ENCODE measurements at places on chromosomes 2 and 18.
A peak's percentile ranks its signal among the peaks of the same experiment; 100 is the strongest.

- no peak for DNase-seq
Observed at GRCh38 chr18:49880661-49881060, 67.3 kb upstream of the ACAA2 start.

- DNase-seq: no peak
Observed at GRCh38 chr2:178264211-178264610, 69.9 kb downstream of the OSBPL6 start.

- DNase-seq: no peak
Observed at GRCh38 chr18:26480897-26481795, 67.2 kb downstream of the KCTD1 start.

DNA sequence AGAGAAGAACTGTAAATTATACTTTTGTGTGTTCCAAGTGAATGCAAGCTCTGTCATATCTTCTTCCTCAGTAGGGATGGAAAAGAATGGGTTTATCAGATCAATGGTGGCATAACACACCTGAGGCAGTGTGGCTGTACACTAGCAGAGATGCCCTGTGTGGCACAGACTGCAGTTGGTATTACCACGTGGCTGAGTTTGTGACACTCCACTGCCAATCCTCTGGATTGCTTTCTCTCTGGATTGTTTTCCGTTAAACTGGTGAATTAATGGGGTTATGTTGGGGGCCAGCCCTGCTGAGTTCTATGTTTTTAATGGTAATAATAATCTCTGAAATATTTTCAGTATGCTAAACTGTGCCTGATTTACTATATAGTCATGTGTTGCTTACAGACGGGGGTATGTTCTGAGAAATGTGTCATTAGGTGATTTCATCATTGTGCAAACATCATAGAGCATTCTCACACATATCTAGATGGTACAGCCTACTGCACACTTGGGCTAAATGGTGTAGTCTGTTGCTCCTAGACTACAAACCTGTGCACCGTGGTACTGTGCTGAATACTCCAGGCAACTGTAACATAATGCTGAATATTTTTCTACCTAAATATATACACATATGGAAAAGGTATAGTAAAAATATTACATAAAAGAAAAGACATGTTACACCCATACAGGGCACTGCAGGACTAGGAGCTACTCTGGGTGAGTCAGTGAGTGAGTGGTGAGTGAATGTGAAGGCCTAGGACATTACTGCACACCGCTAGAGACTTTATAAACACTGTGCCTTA, 84.7 kb upstream of the ST6GAL2 start:
- no peak for DNase-seq

GRCh38 chr18:36766836-36767235, 62.0 kb downstream of the TPGS2 start:
- DNase-seq: no peak

GRCh38 chr2:111534910-111535352, 349.1 kb downstream of the ANAPC1 start:
- peak; percentile 14 for DNase-seq

DNA sequence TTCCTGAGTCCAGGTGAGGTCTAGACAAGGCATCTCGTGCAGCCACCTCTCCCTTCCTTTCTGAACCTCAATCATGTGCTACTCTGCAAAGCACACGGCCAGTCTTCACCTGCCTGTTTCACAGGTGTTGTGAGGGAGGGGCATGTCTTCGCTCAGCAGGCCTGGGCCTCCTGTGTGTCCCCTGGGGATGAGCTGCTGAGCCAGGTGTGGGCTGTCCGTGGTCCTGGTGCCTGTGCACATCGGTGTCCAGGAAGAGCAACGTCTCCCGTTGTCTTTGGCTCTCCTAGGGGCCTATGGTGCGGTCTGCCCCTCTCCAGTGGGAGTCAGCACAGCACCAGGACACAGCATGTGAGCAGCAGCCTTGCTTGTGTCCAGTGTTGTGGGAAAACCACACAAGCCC, 16.7 kb downstream of the ARHGEF4 start:
- no peak for DNase-seq

DNA sequence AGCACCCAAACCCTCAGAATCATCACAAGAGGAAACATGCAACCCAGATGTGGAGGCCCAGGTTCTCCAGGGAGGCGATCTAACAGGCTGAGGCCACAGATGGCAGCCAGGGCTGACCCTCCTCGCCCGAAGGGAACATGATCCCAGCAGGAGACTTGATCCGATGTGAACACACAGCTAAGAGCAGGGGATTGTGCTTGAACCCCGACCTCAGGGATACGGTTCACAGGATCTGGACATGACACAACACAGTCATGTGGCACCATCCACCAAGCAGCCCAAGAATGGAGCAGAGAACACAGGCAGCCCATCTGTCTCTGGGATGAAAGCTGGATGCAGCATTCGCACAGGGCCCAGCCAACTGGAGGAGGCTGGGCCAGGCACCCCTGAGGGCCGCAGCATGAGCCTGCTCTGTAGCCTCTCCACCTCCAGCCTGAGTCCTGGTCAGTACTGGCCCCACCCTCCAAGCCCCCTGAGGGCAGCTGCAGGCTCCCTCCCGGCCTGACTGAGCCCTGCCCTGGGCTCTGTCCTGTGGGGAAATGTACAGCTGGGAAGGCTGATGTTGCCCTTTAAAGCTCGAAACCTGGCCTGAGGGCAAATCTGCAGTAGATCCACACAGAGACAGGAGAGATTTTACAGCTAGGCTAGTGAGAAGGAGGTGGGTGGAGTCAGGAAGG, 39.0 kb downstream of the AQP12A start:
- no peak for DNase-seq

DNA sequence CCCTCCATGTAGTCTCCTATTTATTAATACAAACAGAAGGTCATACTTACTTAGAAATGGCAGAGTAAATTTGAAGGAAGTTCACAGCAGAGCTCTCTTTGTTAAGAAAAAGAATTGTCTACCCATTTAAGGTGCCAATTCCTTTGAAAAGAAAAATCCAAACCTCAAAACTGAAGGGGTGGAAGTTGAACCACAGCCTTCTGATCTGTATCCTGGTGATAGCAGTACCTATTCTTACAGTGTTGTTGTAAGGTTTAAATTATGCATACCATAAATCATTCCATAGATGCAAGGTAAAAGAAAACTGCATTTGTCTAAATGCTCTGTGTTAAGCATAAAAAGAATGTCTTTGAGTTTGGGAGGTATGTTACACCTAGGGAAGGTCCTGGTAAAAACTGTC, 47.6 kb downstream of the COBLL1 start:
- no peak for DNase-seq

DNA sequence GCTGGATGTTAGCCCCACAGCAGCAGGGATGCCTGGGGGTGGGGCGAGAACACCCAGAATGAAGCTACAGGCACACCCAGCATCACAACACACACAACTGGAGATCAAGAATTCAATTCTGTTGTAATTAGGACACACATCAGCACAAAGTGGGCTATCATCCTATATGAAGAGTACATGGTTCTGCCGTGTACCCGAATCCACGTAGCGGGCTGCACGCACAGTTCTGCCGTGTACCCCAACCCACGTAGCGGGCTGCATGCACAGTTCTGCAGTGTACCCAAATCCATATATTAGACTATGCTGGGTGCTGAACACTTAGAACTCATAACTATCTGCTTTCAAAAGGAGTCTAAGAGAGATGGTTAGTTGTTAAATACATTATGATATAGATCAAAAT, 86.5 kb downstream of the EIPR1 start:
- no peak for DNase-seq

GRCh38 chr18:42271647-42272414, 316.8 kb downstream of the PIK3C3 start:
- no peak for DNase-seq

DNA sequence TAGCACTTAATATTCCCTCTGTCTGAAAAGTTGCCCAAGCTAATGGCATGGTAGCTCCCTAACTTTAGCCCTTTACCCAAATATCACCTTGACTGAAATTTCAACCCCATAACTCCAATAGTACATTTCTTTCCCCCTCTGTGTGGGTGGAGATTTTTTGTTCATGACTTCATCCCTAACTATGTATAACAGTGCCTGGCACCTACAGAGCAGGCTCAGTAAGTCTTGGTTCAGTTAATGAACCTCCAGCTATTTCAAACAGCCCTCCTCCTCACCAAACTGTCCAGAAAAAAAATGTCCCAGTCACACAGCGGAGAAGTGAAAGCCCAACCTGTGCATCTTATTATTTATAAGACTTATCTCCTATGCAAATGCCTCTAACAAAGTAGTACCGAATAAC, 18.6 kb downstream of the BUB1 start:
- DNase-seq: no peak

DNA sequence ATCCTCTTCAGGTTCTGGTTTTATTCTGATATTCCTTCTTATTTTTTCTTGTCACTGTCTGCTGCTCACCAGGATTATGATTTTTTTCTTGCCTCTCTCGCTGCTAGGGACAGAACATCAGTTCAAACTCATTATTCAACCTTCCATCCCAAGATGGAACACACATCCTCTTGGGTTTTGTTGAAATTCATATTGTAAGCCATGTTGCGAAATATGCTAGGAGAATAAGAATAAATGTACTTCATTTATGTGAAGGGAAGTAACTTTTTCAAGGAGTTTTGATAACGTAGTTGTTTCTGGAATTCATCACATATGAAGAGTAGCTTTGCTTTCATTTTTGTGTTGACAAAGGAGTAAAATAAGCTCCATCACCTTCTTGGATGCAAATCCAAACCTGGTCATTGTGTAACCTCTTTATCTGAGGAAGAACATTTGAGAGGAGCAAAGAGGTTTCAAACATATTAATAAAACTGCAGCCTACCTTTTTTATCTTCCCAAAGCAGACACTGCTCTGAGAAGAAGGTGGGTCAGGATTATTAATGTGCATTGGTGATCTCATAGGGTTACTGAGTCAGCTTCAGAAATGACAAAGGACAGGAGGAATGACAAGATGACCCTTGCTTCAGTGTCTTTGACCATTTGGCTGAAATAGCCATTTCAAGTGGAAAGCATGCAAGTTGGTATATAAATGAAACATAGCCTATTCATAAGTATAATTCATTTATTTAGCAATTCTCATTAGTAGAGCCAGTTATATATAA, 280.0 kb downstream of the GULP1 start:
- no peak for DNase-seq

DNA sequence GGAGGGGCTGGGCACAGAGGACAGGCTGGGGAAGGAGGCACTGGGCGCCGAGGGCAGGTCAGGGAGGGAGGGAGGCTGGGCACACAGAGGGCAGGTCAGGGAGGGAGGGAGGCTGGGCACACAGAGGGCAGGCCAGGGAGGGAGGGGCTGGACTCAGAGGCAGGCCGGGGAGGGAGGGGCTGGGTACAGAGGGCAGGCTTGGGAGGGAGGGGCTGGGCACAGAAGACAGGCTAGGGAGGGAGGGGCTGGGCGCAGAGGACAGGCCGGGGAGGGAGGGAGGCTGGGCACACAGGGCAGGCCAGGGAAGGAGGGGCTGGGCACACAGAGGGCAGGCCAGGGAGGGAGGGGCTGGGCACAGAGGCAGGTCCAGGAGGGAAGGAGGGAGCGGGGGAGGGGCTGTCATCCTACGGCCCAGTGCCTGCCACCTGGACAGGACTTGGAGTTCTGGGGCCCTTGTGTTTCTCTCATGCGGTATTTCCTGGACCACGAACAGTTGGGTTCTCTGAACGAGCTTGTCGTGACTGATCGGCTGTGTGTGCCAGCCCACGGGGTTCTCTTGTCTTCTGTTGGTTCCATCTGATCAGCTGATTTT, 46.7 kb upstream of the KCNG2 start:
- DNase-seq: no peak

- DNase-seq: peak; percentile 50
Observed at GRCh38 chr18:495017-495416, 5.5 kb downstream of the COLEC12 start.

DNA sequence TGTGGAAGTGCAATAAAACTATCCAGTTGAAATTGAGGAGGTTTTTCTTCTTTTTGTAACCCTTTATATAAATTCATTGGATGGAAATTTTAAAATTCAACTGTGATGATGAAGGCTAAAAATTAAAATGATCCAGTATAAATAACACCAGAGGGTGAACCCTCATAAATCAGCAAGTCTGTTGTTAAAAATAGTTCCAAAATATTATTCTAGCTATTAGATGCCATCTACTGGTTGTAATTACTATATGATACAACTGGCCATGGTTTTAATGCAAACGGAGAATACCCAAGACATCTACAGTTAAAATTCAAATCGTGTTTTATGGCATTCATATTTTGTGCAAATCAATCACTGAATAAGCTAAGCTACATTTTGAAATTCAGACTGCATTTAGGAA, 53.8 kb downstream of the TMEM200C start:
- DNase-seq: no peak

- DNase-seq: peak; percentile 88
Observed at GRCh38 chr2:219029829-219030165, 11.5 kb downstream of the CFAP65 start.

- no peak for DNase-seq
Observed at GRCh38 chr2:111663471-111664274, 220.3 kb downstream of the ANAPC1 start.

GRCh38 chr2:27990030-27990590, 99.6 kb downstream of the BABAM2 start:
- no peak for DNase-seq

- DNase-seq: no peak
Observed at GRCh38 chr2:30871980-30872789, 64.9 kb upstream of the CAPN13 start.

DNA sequence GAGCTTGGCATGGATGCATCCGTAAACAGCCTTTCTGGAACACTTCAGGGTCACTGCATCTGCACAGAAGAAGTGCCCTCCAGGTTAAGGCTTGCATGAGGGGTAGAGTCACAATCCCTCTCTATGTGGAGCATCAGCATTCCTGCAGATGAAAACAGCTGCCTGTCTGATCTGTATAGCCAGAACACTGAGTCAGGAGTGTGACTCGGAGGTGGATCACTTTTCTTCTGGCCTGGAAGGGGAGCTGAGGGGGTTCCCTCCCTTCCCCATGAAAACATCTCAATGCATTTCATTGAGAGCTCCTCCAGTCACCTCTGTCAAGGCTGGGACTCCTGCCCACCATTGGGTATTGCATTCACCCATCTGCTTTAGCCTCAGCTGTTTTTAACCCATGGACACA, 72.5 kb upstream of the SERPINE2 start:
- DNase-seq: no peak

- no peak for DNase-seq
Observed at GRCh38 chr2:183630964-183631363, 506.7 kb downstream of the NUP35 start.

GRCh38 chr2:239790313-239790712, 234.8 kb downstream of the NDUFA10 start:
- DNase-seq: no peak

DNA sequence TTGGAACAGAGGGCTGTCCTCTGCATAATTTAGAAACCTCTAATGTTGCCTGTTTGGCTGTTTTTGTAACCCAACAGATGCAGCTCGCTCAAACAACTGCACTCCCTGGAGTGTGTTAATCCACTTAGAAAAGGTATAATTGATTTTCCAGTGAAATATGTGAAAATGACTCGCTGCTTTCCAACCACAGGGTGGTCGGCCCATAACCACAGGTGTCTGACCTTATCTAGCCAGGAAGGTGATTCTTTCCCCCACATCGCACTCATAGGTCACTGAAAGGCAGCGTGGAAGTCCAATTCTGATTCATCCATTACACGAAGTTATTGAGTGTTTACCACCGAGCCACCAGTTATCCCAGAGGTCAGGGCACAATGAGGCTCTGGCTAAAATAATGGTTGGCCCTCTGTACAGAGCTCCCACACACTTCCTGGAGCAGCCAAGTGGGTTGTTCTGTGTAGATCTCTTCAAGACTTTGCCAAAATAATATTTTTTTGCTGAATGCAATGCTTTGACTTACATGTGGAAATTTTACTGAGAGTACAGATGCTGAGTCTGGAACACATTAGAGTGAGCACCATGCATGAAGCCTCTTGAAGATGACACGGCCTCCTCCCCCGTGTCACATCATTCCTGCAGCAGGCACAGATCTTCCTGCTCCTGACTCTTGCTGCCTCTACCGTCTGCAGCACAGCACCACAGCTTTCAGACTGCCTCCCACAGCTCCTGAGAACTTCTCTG, 396.2 kb downstream of the ZNF516 start:
- DNase-seq: no peak

Measured in inflammatory macrophage treated with lipopolysaccharide for 1 hour (primary cell).